ENCODE measurements at places on chromosomes 16 and 17.

GRCh38 chr16:60181536-60181935, 1447.4 kb upstream of the GOT2 start:
- no peak for DNase-seq

GRCh38 chr16:17228048-17228707, 242.6 kb downstream of the XYLT1 start:
- no peak for DNase-seq

DNA sequence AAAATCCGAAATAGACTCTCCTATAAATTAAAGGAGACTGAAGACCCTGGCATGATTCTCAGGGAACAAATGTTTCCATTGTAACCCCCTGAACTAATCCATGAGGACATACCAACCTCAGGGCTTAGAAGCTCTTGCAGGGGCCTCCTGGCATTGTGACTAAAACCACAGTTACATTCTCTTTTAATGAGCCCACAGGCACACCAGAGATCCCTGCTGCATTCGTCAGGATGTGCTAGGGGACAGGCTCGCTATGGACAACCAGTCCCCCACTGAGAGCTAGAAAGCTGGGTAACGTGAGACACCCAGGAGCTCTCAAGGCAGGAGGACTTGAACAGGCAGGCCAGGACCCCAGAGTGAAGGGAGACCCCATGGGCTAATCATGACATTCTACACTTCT, 140.6 kb upstream of the TNRC6C start:
- no peak for DNase-seq

DNA sequence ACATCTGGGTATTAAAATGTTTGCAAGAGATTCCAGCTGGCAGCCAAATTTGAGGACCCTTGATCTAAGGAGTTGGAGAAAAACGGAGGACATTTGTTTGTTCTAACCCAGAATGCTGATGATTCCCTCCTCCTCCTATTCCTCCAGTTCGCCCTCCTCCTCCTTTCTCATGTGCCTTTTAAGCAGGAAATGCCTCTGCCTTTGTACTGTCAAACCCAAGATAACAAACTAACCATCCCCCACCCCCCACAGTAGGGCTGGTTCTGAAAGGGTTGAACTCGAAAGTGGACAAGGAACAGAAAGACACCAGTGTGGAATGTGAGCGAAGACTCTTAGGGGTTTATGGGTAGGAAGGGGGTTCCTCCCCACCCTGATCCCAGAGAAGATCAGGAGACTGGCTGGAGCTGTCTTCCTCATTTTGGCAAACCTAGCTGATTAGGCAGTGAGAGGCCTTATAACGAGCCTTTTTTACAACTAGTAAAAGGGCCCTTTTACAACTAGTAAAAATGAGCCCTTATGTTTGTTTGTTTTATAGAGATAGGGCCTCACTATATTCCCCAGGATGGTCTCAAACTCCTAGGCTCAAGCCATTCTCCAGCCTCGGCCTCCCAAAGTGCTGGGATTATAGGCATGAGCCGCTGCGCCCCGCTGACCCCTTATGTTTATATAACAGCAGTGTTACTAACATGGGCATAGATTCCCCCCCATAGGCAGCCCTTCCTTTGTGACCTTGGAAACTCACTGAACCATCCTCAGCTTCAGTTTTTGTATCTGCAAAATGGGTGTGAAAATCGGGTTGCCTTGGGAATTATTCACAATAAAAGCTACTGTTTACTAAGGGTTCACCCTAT, 975 bp downstream of the CHD9 start:
- DNase-seq, result no peak

DNA sequence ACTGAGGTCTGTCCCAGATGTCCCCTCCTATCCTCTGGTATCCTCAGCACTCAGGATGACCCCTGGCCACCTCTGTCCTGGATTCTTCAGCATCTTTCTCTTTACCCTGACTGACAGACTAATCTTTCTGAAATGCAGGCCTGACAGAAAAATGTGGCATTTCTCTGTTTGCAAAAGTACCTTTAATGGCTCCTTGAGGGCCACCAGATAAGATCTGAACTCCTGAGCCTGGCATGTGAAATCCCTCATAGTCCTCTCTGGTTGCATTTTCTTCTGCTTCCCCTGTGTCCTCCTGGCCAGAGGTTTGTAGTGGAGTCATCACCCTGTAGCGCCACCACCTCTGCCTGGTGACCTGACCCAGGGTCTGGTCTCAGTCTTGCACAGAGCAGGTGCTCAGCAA, 2.0 kb upstream of the ELMO3 start:
- DNase-seq, result no peak

- no peak for DNase-seq
These were observed 41.8 kb downstream of the IL4R start for GRCh38 chr16:27355610-27356009.

GRCh38 chr17:37220607-37220953, 155.2 kb upstream of the C17orf78 start:
- no peak for DNase-seq

DNA sequence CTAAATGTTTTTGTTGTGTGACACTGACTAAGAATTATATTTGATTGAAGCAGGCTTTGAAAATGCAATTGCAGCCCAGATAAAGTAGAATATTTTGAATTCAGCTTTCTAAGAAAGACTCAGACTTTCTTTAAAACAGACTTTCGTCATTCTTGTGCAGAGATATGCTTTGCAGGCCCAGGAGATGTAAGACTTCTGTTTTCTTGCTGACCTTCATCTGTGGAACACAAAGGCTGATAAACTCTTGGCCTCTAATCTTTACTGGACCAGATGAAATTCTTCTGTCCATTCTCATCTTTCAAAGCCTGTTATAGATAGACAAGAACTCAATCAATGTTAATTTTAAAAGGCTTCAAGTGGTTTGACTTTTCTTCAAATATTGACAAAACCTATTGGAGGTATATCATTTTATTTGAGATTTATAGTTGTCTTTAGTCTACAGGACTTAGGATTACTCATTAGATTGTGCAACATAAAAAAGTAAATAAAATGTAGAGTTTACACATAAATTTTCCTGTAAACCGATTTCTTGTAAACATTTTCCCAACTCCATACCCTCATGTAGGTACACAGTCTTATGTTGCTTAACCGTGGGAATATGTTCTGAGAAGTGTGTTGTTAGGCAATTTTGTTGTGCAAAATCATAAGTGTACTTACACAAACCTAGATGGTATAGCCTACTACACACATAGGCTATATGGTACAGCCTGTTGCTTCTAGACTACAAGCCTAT, 94.2 kb downstream of the MAP2K4 start:
- no peak for DNase-seq

- no peak for DNase-seq
These were observed 3.3 kb downstream of the ARL4D start for GRCh38 chr17:43402078-43402477.

GRCh38 chr17:81513753-81514488, 1.3 kb upstream of the ACTG1 start:
- no peak for DNase-seq

GRCh38 chr16:24353622-24354021, 97.5 kb downstream of the CACNG3 start:
- DNase-seq, result no peak

GRCh38 chr16:90037276-90037675, 18.0 kb upstream of the DBNDD1 start:
- no peak for DNase-seq

Data from NCI-H510A (cell line).